A172 (cell line): ENCODE measurements at places on chromosomes 2 and 18.

DNA sequence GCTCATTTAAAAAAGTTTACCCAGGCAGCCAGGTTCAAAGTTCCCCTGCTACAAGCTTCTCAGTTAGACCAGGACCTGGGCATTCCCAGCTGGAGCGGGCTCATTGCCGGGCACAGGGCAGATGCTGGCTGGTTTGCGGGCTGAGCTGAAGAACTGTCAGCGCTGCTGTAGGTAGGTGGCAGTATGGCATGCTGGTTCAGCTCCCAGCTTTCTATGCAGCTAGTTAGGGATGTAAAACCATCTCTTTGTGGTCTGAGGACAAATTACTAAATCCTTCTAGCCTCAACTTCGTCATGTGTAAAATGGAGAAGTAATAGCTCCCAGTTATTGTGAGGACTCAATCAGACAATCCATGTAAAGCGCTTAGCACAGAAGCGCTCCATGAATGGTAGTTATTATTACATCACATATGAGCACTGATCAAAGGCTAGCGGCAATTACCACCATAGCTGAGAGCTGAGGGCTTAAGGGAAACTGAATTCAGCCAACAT is 2.4 kb upstream of the LDLRAD4 start:
- peak; percentile 82 for DNase-seq

GRCh38 chr2:161995553-161996016 is 78.4 kb downstream of the DPP4 start:
- no peak for DNase-seq

GRCh38 chr2:177538323-177538722 is 145.8 kb downstream of the AGPS start:
- no peak for DNase-seq

DNA sequence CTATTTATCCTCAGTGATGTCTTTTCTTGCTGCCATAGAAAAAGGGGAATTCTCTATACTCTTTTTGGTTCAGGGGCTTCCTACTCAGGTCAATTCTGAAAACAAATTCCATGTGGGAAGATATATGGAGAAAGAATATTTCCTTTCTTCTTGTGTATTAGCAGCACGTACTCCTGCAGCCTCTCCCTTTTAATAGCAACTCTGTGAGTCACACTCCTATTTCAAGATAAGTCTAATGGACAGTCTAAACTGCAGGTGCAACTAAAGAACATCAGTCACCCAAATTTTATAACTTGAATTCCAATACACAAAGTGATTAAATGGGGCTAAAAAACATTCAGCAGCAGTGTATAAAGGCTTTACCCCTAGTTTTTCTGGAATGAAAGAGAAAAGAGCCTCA is 942.2 kb downstream of the CNTNAP5 start:
- no peak for DNase-seq

DNA sequence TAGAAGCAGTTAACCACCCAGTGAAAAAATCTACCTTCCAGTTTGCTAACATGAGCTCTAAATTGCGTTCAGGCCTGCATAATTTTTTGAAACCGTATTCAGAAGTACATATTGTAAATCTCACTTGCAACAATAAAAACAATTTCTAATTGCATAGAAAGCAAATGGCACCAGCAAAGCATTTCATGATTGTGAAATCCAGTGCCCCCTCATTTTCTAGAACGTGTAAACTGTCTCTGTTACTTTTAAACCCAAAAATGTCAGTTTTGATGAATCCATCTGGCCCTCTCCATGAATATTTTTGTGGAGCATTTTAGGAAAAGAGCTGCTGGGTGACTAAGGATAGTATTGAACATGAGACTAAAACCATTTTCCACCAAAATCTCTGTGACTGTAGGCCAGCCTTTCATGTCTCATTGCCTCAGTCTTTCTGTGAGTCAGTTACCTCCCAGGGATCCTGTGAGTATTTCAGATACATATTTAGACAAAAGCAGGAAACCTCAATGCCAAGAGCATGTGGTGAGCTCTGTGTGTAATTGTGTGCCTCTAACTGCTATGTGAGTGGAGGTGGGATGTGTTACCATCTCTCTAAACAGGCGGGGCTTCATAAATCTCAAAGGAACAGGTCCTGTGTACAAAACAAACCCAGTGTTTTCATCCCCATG is 477.8 kb upstream of the DCC start:
- no peak for DNase-seq

DNA sequence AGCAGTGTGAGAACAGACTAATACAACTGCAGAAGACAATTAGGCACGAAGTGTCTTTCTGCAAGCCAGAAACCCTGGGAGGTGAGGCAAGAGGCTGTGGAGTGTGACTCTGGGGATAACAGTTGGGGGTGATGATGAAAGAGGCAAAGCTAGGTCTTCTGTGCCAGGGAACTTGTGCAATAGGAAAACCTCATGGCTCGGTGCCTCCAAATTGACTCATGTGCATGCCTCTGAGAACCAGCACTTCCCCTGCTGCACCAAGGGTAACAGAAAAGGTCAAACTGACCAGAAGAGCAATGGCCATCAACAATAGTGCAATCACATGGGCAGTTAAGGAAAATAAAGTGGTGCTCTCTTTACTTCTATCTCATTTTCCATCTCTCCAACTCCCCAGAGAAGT is 136.4 kb downstream of the SCG2 start:
- DNase-seq = peak; percentile 90

DNA sequence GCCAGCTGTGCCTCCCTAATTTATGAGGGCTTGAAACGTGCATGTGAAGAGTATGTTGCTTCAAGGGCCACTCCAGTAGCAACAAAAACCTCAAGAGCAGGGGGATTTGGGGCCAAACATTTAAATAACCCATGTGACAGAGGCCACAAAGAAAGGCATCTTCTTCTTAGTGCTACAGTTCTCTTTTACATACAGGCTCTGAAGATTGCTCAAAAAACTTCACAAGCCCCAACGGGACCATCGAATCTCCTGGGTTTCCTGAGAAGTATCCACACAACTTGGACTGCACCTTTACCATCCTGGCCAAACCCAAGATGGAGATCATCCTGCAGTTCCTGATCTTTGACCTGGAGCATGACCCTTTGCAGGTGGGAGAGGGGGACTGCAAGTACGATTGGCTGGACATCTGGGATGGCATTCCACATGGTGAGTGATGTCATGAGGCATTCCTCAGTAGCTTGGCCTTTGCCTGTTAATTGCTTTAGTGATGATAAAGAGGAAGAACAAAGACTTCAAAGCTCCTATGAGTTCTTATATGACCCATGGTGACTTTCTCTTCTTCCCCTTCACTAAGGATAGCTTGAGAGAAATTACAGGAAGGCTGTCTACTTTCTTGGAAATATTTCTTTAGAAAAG is 40.1 kb downstream of the NRP2 start:
- no peak for DNase-seq

- no peak for DNase-seq
Observed at GRCh38 chr2:42414648-42415047, 53.6 kb upstream of the COX7A2L start.

- peak; percentile 62 for DNase-seq
Observed at GRCh38 chr18:7221424-7222155, 9.3 kb upstream of the LRRC30 start.

DNA sequence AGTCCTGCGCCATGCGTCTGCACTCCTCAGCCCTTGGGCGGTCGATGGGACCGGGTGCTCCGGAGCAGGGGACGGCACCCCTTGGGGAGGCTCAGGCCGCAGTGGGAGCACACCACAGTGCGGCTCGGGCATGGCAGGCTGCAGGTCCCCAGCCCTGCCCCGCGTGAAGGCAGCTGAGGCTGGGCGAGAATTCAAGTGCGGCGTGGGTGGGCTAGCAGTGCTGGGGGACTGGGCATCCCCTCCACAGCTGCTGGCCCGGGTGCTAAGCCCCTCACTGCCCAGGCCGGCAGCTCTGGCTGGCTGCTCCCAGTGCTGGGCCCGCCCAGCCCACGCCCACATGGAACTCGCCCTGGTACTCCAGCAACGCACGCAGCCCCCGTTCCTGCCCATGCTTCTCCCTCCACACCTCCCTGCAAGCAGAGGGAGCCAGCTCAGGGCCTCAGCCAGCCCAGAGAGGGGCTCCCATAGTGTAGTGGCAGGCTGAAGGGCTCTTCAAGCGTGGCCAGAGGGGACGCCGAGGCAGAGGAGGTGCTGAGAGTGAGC is 198.3 kb upstream of the CNTNAP5 start:
- DNase-seq = no peak

DNA sequence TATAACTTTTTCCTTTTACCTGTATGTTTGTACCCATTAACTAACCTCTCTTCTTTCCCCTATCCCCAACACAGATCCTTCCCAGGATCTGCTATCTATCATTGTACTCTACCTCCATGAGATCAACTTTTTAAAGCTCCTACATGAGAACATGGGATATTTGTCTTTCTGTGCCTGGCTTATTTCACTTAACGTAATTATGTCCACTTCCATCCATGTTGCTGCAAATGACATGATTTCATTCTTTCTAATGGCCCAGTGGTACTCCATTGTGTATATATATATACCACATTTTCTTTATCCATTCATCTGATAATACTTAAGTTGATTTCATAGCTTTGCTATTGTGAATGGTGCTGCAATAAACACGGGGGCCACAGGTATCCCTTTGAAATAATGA is 135.9 kb upstream of the THUMPD2 start:
- no peak for DNase-seq

GRCh38 chr2:232022718-232023117 is 61.2 kb downstream of the DIS3L2 start:
- DNase-seq = no peak

GRCh38 chr18:67672716-67673115 is 156.2 kb upstream of the DSEL start:
- DNase-seq = no peak

DNA sequence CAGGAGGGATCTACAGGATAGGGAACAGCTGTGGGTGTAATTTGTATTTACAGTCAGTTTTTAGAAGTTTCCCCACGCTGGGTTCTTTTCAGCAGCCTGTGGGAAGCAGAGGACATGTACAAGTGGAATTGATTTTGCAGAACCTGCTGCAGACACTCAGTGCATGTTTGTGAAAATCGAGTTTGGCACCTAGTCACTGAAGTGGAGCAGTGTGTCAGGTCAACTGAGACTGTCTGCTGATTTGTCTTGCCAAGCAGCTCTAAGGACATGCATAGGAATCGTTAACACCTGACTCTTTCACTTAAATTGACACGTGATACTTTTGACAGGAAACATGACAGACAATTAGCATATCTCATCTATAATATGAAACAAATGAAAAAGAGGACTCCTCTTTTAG is 416.6 kb downstream of the TMX3 start:
- no peak for DNase-seq

- DNase-seq = no peak
Observed at GRCh38 chr2:227280895-227281294, 44.2 kb upstream of the MFF start.

DNA sequence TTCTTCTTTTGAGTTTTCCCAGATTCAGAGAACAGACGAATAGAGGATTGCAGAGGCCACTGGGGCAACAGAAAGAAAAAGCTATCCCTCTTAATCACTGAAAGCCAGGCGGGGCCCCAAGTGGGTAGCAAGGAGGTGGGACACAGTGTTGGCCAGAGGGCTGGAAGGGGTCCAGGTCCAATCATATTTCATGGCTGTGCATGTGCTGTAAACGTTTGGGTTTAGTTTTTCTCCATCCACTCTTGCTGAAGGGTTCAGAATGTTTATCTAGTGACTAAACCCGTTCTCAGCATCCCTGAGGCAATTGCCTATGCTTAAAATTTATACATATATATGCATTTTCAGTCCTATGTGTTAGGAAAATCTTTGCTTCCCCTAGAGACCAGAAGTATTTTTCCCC is 99.4 kb upstream of the EPHA4 start:
- peak; percentile 32 for DNase-seq

DNA sequence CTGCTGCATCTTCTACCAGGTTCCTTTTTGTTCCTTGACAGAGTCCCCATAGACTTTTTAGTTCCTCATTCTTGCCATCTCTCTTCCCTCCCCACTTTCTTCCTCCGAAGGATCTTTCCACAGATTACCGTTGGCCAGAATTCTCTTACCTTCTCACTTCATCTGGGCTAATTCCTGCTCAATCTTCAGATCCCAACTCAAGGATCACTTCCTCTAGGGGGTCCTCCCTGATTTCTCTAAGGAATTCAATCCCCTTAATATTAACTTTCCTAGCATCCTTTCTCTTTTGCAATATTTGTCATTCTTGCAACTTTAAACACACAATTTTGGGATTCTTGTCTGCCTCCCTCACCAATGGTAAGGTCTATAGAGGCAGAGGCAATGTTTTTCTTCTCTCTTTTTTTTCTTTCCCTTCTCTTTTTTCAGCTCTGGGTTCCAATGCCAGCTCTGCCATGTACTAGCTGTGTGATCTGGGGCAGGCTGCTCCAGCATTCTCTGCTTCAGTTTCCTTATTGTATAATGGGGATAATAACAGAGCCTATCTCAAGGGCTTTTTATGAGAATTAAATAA is 5.4 kb upstream of the KCNE4 start:
- no peak for DNase-seq

DNA sequence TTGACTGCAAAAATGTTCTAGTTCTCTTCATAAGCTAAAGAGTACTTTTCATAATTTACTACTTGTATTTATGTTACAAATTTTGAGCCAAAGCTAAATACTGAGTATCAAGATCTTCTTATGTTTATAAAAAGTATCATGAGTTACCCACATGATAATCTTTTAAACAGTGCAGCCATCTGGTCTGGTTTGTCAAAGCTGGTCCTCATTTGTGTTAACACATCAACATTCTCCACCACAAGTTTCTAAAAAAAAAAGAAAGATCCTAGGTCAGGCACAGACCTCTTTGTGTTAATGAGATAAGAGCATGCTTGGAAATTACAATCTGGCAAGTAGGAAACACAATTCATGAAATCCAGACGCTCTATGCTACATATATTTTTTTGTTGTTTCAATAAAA is 75.5 kb upstream of the FRZB start:
- DNase-seq = no peak

- DNase-seq = no peak
Observed at GRCh38 chr18:10081492-10081891, 167.7 kb downstream of the VAPA start.

DNA sequence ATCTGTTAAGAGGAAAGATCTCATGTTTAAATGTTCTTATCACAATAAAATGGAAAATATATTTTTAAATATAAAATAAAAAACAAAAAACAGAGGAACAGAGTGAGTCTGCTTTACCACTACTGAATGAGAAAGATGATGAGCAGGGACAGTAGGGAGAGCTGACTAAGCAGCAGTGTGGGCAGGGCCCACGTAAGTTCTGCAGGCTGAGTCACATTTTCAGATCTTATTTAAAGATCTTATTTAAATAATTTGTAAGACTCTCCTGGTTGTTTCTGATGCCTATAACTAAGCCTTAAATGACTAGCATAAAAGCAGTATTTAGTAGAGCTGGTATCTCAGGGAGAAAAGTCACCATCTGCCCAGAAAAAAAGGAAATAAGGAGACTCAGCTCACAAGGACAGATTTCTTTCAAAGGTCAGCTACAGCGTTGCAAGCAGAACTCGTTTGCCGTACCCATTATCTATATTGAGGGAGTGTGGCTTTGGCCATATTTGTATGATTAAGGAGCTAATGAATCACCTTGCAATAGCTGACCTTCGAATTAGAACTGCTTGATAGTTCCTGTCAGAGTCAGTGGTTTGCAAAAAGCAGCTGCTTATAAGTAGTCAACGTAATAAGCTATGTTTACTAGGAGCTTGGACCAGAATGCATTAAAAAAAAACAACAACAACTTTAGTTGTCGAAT is 322.1 kb upstream of the CHAC2 start:
- peak; percentile 49 for DNase-seq
